ENCODE measurements at places on chromosomes 5 and 9.

- DNase-seq: no peak
These were observed 920.5 kb downstream of the TLE4 start for GRCh38 chr9:80492221-80492620.

GRCh38 chr9:135908754-135909204, 1.4 kb upstream of the CAMSAP1 start:
- DNase-seq: no peak

DNA sequence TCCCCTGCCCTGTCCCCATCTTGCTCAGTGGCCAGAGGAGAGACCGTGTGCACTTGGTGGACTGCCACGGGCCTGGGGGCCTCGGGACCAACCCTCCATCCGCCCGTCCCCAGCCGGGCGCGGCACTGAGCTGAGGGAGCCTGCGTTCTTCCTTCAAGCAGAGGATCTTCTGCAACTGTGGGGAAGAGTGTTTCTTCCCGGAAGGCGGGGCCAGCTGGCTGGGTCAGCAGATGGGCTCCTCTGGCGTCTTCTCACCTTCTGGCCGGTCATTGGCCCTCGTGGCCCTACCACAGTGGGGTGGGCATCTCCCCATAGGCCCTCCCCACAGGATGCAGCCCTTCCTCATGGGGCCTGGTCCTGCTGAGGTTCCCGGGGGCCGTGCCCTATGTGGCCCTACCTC, 17.4 kb downstream of the RXRA start:
- peak; percentile 29 for DNase-seq

DNA sequence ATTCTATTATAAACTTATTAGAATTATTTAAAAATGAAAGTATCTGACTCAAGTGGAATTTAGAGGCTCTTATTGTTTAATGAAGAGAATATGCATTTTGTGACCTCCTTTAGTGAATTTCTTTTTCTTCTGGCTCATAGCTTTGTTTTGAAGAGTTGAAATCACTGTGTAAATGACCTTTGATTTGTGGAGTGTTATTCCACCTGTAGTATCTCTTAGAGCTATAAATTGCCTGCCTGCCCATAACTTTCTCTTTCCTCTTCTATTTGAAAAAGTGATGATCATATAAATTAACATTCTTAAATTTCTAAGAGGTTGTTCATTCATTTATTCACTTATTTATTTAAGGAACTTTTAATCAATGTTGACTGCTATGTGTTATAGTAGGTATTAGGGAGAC, 16.1 kb downstream of the CSNK1G3 start:
- no peak for DNase-seq

DNA sequence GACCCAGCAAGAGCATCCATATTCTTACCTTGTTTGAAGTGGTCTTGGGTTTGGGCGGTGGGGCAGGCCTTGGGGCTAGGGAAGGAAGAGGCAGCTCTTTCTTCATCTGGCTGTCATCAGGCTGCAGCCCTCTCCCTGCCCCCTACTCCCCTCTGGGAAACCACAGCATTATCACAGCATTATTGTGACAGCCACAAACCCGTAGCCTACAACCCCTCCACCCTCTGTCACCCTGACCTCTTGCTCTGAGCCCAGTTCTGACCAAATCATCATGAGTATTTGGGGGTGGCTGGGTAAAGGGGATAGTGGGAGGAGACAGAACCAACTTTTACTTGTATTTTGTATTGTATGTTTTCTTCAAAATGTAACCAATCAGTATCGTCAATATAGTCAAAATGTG, 94.3 kb upstream of the ARRDC3 start:
- DNase-seq: no peak

GRCh38 chr9:114662081-114662989, 4.7 kb upstream of the TEX53 start:
- no peak for DNase-seq

- DNase-seq: no peak
These were observed 47.4 kb downstream of the UBAP2 start for GRCh38 chr9:34001298-34001697.

DNA sequence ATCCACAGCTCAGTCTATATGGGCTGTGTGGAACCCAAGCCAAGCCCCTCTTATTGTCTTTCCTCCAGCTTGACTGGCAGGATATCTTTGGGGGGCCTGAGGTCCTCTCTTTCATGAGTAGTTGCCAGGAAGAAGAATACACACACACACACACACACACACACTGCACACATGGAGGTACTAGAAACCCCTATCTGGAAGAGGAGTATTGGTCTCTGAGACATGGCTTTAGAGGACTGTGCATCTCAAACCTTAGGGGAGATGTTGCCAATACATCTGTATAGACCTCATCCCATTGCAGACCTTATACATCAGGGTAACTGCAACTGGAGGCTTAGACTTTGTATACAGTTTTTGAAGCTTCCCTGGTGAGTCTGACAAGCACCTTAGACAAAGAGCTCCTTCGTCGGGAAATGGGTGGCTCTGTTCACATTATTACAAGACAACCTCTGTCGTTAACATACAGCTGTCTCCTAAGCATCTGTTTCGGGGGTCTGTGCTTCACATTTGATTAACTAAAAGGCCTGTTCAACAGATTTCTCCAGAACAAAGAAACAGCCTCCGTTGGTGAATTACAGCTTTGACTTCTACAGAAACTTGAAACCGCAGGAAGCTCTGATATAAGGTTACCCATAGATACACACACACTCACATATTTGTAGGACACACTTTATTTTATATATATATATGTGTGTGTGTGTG, 5.5 kb upstream of the ENTREP1 start:
- no peak for DNase-seq

DNA sequence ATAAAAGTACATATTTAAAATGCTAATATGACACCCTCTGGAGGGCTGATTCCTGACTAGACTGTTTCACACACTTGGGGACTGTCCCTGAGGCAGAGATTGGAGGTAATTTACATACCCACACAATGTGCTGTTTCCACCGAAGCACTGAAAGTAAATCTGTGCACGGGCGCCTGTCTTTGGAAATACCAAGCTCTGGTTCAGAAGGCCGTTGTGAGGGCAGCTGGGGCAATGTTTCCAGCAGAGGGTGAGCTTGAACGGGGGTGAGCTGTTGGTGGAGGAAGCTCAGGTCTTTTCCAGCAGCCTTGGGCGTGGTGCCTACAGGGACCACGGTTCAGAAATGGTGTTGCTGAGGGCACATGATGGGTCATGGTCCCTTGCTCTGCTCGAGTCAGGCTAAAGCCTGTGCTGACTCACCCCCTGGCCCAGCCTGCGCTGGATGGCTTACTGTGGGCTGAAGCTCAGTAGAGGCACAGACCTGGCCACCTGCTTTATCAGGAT, 25.8 kb upstream of the HMCN2 start:
- DNase-seq: no peak

DNA sequence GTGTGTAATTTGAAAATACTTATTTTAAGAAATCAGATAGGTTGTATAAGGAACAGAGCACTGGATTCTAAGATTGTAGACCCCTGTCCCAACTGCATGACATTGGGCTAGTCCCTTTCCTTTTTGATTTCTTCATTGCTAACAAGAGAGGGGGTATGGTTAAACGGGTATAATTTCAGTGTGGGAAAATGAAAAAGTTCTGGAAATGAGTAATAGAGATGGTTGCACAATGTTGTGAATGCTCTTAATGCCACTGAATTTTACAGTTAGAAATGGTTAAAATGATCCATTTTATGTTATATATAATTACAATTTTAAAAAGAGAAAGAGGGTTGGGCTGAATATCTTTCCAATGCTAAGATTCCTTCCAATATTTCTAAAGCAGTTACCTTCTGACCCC, 103.3 kb upstream of the LHFPL2 start:
- no peak for DNase-seq

DNA sequence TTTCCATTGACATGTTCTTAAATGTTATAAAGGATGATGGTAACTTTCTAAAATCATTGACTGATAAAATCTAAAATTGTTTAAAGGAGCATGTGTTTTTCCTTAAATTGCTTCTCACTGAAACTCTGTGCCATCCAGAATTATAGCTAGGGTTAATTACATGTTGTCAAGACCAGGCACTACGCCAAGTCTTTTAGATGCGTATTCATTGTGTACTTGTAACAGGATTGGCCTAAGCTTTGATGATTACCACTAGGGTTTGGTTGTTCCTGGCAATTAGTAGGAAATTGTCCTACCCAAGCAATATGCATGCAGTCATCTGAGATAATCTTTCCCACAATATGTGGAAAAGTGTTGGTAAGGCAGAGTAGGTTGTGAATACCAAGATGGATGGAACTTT, 43.8 kb downstream of the PRKACG start:
- no peak for DNase-seq

- peak; percentile 25 for DNase-seq
These were observed 102.3 kb downstream of the GLDC start for GRCh38 chr9:6543204-6543603.

- DNase-seq: no peak
These were observed 176.3 kb downstream of the TMEM161B start for GRCh38 chr5:88092358-88092757.

DNA sequence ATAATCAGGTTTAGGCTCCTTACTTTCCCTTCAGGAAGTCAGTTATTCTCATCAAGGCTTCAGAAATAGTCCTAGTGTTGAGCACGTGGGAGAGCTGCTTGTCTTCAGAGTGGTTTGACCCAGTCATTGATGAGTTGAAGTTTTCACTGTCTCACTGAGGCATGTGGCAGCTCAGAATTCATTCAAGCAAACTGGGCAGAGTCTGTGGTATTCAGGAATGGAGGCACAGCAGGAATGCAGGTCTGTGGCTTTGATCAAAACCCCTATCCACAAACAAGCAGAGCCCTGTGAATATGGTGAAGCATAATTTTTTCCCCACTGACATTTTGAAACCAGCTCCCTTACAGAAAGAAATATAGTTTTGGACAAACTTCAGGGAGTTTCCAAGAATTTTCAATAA, 207.3 kb downstream of the CD180 start:
- DNase-seq: no peak

GRCh38 chr5:79055017-79055416, 14.5 kb downstream of the DMGDH start:
- DNase-seq: no peak

- no peak for DNase-seq
These were observed 20.2 kb downstream of the OTULIN start for GRCh38 chr5:14684757-14685156.

- no peak for DNase-seq
These were observed 688 bp downstream of the SNX24 start for GRCh38 chr5:122846051-122846550.

- DNase-seq: no peak
These were observed 16.3 kb upstream of the GARNL3 start for GRCh38 chr9:127248241-127248640.

DNA sequence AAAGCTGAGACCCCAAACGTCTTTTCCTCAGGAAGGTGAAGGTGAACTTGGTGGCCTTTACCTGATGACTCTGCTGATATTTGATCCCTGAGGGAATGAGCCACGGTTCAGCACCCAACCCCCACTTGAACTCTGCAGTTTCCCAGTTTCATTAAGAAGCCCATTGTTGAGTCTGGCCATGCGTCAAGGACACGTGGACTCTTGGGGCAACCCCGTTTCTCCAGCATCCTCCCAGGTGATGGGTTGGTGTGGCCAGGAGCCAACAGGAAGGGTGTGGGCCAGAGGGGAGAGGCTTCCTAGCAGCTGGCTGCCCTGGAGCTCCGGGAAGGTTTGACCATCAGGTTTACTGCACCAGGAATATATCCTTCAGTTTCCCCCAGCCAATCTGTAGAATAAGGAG, 59.5 kb upstream of the GNE start:
- DNase-seq: no peak

DNA sequence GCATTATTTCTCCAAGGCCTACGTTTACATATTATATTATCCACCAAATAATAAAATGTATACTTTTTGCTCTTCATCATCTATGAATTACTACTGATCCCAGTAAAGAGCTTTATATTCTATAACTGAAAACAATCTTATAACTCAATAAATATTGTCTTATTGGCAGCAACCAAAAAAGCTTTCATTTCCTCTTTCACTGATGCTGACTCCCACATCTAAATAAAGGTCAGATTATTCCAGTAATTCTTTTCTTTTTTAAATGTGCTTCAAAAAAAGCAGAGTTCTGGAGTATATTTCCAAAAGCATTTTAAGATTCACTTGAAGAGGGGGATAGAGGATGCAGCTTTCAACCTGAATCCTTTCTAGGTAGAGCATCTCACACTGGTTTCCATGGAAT, 75.3 kb upstream of the NR4A3 start:
- no peak for DNase-seq

GRCh38 chr9:83649515-83649914, 26.6 kb downstream of the IDNK start:
- no peak for DNase-seq

- DNase-seq: peak; percentile 9
These were observed 171.2 kb downstream of the DOCK8 start for GRCh38 chr9:385818-386398.

DNA sequence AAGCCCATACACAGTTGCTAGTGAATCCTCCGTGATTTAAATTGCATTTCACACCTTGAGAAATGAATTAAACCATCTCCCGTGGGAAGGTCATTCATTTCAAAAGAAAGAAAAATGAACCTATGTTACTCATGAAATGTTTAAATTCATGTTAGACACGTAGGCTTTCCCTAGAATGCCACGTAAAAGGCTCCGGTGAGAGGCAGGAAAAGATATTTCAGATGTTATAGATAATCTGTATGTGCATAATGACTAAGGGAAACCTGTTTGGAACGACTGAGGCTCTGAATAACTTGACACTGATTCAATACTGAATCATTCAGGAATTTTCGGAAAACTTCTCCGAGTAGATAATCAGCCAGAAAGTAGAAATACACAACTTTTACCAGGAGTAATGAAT, 134.3 kb upstream of the ICE1 start:
- no peak for DNase-seq

DNA sequence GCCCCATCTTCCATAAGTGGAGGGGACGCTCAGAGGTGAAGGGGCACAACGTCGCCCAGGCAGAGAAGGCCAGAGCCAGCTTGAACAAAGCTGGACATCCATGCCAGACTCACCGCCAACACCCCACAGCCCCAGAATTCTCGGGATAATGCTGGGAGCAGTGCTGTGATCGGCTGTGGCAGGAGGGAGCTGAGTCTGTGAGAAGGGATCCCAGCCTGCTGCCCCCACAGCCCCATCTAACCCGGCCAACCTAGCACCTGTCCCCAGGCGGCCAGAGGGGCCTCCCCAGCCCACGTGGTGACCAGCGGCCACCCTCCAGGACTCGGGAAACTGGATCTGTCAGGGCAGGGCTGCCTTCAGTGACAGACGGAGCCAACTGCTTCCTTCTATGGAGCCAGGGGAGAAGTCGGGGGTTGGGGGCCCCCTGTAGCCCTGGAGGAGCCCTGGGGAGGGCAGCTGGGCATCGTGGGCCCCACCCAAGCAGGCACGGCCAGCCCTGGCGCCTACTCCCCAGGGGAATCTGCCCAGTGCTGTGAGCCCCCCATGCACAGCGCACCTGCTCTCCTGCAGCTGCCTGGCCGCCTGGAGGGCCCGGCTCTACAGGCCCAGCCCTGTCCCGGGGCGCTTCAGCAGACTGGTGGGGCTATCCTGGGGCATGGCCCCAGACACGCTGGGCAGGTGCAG, 6.0 kb downstream of the BRD3 start:
- DNase-seq: no peak
